Fibroblast of skin of left biceps (primary cell): ENCODE measurements at places on chromosomes 13 and 19.

- DNase-seq, result no peak
These were observed 128.4 kb upstream of the CACNA1A start for GRCh38 chr19:13634658-13635057.

DNA sequence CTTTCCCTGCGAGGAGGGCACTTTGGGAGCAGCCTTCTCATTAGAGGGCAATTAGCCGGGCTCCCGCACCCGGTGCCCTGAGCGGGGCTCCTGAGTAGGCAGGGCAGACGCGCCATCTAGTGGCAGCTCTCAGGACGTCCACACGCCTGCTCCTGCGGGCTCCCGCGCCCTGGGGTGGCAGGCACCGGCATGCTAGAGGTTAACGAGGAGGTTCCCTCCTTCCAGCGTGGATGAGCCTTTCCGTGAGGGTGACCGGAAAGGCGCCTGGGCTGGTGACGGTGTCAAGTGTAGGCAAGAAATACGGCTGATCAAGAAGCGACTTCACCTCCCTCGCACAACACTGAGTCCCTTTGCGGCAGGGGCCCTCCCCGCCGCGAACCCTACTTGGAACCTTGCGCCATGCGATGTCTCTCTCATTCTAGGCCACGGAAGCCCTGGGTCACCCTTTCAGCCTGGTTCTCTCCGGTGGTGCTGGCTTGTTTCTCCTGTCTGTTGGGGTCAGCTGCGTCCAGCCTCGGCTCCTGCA is 67.7 kb downstream of the ALOX5AP start:
- no peak for DNase-seq

DNA sequence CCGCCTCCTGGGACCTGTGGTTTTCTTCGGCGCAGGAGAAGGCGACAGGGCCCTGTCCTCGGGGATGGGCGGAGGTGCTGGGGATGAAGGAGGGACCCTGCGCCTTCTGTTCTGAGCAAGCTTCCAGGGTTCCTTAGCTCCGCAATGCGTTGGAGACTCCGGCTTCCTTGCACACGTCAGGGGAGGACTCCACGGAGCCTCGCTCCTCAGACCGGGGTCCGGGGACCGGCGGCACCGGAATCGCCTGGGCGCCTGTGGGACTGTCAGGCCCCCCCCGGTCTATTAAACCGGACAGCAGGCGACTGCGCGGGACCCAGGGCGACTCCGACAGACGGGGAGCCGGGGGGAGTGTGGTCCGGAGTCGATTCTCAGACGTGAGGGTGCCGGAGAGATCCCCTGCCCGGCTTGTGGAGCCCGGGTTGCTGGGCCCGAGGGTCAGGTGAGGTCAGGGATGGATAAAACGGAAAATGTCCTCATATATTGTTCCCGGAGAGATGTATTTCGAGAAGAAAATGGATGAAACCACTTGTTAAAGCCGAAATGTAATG is 227.4 kb downstream of the TEX29 start:
- DNase-seq, result no peak

DNA sequence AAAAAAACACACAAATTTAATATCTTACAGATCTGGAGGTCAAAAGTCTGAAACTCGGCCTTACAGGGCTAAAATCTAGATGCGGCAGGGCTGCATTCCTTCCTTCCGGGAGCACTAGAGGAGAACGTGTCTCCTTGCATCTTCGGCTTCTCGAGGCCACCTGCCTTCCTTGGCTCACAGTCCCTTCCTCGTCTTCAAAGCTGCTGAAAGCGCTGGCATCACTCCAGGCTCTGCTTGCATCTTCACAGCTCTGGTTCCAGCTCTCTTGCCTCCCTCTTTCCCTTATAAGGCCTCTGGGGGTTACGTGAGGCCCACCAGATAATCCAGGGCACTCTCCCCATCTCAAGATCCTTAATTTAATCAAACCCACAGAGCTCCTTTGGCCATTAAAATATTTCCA is 10.5 kb downstream of the XRCC1 start:
- no peak for DNase-seq
